Melanocyte of skin (primary cell): ENCODE measurements at places on chromosomes 12 and 14. TPM values are rescaled to one million over a fixed set of nuclear protein-coding genes. Genes with fewer than 3 reads are reported as not detected.

IQSEC3 gene
- under 0.01 TPM in 2 replicates for total RNA-seq

FAM90A1 gene
- total RNA-seq = not detected in 2 replicates

ACOT6 gene
- total RNA-seq = not detected in 2 replicates

CLEC1A gene
- total RNA-seq = 0.15 and 0.33 TPM in 2 replicates

PLEK2 gene
- 0.34 and 1.1 TPM in 2 replicates for total RNA-seq

GON7 gene
- 13.4 and 16.7 TPM in 2 replicates for total RNA-seq

NOP9 gene
- 28.3 and 37.3 TPM in 2 replicates for total RNA-seq

LALBA gene
- not detected in 2 replicates for total RNA-seq

GLS2 gene
- not detected in 2 replicates for total RNA-seq
